ENCODE measurements at places on chromosomes 4 and X.

DNA sequence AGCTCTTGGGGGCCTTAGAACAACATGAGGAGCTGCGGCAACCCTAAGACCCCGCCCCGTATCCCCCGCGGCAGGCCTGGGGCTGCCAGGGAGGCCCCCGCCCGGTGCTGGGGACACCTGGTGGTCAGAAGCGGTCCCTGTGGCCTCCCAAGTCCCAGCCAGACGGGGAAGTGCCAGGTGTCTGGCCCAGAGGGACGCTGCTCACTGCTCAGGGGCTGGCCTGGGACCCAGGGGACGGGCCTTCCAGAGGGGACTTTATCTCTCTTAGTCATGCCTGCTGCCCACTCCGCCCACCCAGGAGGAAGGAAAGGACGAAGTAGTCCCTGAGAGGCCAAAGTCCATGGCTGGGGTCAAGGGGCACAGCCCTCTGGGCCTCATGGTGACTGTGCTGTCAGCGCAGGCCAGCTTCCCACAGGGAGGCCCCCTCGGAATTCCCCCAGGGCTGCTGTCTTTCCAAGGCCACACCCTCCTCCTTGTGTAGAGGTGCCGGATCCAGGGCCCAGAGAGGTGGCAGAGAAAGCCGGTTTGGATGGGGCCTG, 31.0 kb upstream of the HTRA3 start:
- DNase-seq = no peak

DNA sequence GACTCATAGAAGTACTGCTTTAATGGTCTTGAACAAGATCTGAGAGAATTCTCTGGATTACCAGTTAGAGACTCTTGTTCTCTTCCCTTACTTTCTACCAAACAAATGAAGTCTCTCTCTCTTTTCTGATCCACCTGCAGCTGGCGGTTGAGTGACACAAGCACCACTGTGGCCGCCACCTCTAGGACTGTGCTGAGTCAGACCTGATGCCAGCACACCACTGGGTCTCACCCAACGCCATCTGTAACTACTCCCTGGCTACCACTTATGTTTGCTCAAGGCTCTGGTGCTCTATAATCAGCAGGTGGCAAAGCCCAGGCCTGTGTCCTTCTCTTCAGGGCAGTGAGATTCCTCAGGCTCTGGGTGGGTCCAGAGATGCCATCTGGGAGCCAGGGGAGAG, 1173.5 kb downstream of the RPA4 start:
- no peak for DNase-seq

- no peak for DNase-seq
These were observed 3.4 kb downstream of the TENM3 start for GRCh38 chr4:182246401-182247205.

DNA sequence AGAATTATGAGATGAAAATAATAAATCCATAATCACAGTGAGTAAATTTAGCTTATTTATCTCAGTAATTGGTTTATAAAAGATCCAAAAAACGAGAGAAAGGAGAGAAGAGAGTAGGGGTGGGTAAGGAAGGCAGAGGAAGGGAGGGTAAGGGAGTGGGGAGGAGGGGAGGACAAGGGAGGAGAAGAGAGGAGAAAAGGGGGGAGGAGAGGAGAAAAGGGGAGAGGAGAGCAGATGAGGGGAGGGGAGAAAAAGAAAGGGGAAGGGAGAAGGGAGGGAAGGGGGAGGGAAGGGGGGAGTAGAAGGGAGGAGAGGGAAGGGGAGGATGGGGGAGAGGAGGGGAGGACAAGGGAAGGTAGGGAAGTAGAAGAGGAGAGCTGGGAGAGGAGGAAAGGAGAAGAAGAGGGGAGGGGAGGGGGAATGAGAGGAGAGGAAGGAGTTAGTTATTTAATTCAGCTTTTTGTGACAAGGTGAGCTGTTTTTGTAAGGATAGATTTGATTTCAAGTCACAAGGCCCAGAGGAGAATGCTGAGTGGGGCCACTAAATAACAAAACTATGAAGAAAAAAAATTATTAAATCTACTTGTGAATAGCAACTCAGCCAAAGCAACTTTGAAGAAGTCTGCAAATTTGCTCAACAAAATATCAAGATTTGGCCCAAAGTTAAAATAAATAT, 454.3 kb downstream of the ARAP2 start:
- no peak for DNase-seq

DNA sequence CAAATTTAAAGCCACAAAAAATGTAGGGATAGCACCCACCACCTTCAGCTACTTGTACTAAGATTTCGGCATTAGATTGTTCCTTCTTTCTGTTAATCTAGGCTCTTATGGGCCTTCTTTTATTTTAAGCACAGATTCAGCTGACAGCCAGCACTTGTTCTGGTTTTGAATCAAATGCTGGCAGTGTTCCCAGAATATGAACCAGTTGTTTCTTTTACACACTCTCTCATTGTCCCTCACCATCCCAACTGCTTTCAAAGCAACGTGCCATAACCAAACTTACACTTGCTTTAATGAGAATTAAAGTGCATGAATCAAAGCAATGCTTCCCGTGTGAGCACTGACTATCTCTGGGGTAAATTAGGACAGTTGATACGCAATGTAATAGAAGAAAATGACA, 744.5 kb upstream of the FAM241A start:
- no peak for DNase-seq

DNA sequence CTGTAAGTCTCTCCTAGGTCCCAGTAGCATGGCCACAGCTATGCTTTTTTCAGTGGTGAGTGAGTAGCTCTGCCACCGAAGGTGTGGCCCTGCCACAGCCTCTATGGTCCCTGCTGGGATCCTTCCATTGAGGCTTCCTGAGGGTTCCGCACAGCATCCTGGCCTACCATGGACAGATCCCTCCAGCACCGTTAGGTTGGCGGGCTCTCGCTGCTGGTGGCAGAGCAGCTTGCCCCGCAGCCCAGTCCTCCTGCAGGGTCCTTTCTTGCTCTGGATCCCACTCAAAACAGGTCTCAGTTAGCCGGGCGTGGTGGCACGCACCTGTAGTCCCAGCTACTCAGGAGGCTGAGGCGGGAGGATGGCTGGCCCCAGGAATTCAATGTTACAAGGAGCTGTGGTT, 2.4 kb upstream of the PDZD4 start:
- no peak for DNase-seq

DNA sequence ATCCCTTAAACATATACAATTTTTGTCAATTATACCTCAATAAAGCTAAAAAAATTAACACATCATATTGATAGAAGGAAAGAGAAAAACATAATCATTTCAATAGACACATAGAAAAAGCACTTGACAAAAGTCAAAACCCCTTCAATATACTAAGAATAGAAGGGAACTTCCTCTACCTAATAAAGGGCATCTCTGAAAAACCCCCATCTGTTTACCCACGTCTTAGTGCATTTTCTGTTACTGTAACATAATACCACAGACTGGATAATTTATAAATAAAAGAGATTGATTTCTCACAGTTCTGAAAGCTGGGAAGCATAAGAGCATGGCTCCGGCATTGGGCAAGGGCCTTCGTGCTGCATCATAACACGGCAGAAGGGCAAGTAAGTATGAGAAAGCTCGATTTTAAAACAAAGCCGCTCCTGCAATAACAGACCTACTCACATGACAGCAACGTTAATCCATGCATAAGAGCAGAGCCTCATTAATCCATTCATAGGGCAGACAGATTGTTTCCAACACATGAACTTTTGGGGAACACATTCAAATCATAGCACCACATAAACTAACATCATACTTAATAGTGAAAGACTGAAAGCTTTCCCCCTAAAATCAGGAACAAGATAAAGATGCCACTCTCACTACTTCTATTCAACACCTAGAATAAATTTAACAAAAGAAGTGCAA, 15.7 kb downstream of the STEEP1 start:
- no peak for DNase-seq

DNA sequence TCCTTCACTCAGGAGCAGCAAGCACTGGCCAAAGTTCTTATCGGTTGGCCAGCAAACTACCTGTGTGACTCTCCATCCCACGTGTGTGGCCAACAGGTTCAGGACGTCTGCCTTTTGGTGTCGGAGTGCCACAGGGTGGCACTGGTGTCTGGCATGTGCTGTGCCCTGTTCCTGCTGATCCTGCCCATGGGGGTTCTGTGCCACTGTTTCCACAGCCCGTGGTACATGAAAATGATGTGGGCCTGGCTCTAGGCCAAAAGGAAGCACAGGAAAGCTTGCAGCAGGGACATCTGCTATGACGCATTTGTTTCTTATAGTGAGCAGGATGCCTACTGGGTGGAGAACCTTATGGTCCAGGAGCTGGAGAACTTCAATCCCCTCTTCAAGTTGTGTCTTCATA, 4.6 kb upstream of the TLR2 start:
- no peak for DNase-seq

GRCh38 chrX:137430984-137431475, 134.9 kb upstream of the ZIC3 start:
- DNase-seq = no peak

DNA sequence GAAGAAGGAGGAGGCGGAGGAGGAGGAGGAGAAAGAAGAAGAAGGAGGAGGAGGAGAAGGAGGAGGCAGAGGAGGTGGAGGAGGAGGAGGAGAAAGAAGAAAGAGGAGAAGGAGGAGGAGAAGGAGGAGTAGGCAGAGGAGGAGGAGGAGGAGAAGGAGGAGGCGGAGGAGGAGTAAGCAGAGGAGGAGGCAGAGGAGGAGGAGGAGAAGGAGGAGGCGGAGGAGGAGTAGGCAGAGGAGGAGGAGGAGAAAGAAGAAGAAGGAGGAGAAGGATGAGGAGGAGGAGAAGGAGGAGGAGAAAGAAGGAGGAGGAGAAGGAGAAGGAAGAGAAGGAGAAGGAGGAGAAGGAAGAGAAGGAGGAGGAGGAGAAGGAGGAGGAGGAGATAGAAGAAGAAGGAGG, 19.9 kb downstream of the MRFAP1 start:
- DNase-seq = no peak

- DNase-seq = no peak
These were observed 132.2 kb downstream of the VEGFC start for GRCh38 chr4:176660561-176660960.
